RWPE1 (cell line): ENCODE measurements at places on chromosomes 16 and 17.

DNA sequence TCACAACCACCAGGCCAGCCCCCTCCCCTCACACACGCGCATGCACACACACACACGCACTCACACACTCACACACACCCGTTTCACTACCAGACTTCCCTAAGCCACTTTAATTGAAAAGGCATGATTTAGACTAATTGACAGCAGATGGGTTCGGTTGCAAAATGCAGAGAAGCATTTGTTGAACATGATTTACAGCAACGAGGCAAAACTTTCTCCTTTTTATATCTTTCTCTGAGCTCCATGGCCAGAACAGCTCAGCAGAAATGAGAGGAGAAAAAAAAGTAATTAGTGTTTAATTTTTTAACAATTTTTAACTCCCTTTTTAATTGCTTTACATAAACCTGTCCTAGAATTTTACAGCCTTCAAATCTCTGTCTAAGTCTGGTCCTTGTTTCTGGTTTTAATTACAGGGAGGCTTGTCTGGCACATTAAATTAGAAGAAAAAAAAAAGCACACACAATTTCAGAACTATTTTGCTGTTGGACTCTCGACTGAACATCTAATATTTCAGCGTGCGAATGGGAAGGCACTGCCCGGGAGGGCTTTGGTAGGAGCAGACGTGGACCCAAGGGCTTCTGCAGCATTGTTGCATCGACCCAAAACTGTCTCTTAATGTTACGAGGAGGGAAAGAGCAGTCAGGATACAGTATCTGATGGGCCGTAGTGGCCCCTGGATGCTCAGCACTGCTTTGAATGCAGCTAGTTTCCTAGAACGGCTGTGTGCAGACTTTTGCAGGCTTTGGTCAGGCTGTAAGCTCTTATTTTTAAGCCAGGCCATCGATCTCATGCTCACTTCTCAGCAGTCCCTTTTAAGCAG is 255.9 kb downstream of the SOX9 start:
- no peak for DNase-seq

DNA sequence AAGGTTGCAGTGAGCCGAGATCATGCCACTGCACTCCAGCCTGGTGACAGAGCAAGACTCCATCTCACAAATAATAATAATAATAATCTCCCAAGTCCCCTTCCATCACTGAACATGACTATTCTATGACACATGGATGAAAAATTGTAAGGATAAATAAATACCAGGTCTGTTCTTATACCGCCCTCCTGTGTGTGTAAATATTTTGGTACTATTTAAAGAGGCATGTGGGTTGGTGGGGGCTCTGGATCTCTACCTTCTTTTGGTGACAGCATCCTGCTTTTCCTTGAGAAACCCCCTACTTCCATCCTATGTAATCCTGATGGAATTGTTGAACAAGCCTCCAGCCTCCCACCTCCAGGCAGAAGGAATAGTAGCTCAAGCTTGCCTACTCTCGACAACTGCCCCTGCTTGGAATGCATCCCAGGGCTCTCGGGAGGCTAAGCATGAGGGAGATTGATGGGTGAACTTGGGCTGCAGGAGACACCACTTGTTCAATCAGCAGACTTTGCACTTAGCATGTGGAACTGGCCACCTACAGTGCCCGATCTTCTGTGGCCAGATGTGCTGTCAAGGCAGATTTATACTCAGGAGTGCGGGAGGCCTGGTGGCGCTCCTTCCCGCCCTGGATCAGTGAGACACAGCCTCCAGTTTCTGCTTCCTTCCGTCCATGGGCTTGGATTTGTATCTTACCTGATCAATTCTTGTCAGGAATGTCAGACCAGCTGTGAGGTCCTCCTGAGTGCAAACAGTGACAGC is 287.4 kb downstream of the SLC39A11 start:
- DNase-seq, result no peak

GRCh38 chr17:18064053-18064452 is 23.7 kb upstream of the DRG2 start:
- DNase-seq, result no peak

GRCh38 chr17:30391534-30391933 is 12.8 kb downstream of the CPD start:
- no peak for DNase-seq

DNA sequence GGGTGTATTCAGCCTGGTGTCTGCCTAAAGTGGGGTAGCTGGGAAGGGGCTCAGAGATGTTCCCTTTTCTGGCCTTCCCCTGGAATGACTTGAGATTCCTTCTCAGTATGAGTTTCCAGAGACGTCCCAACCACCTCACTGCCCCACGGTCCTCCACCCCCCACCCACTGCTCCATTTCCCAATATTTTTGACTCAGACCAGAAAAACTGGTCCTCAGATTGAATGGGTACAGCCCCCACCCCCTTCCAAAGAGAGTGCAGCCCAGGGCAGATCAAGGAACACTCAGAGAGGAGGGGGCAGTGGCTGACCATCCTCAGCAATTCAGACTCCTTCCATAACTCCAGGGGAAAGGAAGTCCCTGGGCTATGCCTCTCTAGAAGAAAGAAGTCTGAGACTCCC is 3.2 kb downstream of the ACLY start:
- DNase-seq, result no peak

- no peak for DNase-seq
These were observed 90.6 kb downstream of the NXN start for GRCh38 chr17:888998-889441.

DNA sequence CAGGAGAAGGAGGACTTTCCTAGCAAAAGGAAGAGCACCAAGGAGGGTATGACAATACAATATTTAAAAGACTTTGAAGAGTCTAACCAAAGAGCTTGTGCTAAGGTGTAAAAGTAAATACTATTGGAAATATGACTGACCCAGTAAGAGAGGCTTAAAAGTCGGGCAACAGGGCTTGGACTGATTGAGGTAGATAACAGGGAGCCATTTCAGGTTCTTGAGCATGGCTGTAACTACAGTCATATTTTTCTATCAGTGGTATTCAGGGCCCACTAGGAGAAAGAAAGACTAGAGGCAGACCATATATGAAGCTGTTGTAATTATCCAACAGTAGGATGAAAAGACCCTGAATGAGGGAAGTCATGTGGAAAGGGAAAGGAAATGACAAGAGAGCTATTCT is 62.3 kb downstream of the SMURF2 start:
- DNase-seq, result no peak

DNA sequence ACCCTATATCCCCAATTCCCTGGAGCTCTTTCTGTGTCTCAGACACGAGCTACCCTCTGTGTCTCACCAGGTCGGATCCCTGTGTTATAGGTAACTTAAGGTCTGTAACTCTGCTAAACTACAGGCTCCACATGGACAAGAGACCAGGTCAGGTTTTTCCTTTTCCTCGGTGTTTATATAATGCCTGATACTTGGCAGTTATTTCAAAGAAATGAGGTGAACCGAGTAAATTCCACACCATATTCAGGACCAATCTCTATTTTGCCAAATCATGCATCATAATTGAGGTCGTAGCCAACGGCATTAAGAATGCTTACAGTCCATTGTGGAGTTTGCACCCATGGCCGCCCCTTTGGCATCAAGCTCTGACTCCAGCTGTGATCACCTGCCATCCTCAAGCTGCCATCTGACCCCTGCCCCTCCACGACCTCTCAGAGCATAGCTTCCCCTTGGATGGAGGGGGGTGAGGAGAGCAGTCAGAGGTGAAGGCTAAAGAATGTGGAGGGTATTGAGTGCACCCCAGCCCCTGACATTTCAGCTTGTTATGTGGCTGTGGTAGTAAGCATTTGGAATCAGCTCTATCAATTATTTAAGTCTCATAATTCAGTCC is 434.7 kb upstream of the RBFOX1 start:
- no peak for DNase-seq
